ENCODE measurements at places on chromosomes 3 and 15.

DNA sequence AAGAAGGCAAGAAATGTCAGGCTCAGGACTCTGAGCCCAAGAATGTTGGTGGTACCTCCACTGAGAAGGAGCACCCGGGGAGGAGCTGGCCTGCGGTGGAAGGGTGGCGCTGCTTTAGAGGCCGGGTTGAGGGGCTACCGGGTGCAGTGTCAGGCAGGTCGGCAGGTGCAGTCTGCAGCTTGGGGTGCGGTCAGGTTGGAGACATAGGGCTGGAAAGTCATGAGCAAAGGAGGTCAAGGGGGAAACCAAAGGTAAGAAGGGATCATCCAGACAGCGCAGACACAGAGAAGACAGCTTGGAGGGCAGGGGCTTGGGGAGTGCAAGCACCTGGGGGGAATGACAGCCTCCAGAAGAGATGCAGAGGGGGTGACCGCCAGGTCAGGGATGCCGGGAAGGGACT lies 274.4 kb upstream of the LYSMD4 start:
- DNase-seq = no peak

GRCh38 chr3:70631716-70632307 lies 319.4 kb upstream of the MDFIC2 start:
- no peak for DNase-seq

DNA sequence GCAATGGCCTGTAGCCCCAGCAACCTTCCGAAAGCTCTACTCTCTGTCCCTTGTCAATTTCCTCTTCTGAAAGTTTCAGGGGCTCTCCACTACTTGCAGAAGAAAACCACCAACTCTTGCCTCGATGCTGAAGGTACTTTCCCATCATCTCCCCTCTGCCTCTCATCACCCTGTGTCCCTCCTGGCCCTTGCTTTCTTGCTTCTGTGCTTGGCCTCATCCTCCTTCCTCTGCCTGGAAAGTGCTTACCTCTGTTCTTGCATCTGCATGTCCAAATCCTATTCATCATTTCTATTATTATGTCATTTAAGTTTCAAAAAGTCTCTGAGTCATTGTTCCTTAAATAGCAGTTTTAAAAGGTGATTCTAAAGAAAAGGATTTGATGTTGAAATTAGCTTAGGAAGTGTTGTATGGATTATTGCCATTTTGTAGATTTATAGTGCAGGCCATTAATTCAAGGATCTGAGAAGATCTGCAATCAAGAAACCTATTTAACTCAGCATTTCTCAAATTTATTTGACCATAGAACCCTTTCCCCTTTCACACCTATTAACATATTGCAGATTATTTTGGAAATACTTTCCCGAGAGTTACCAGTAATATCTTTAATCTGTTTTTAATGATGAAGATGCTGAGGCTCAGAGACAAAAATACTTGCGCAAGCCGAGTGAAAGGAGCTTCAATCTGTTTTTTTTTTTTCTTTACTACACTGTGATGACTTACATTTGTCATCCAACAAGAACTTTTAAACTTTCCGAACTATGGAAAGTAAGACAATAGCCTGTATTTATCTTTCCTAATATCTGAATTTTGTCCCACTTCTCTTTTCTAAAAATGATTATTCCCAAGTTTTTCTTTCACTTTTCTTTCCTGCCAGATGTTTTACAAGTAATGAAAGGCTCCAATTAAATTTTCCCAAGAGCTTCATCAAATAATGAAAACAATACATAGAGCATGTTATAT lies 22.3 kb upstream of the CFAP161 start:
- DNase-seq = no peak

DNA sequence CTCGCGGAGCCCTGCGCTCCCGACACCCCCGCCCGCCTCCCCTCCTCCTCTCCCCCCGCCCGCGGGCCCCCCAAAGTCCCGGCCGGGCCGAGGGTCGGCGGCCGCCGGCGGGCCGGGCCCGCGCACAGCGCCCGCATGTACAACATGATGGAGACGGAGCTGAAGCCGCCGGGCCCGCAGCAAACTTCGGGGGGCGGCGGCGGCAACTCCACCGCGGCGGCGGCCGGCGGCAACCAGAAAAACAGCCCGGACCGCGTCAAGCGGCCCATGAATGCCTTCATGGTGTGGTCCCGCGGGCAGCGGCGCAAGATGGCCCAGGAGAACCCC lies 464 bp downstream of the SOX2 start:
- no peak for DNase-seq

GRCh38 chr3:64998317-64998716 lies 310.5 kb upstream of the ADAMTS9 start:
- DNase-seq = no peak

DNA sequence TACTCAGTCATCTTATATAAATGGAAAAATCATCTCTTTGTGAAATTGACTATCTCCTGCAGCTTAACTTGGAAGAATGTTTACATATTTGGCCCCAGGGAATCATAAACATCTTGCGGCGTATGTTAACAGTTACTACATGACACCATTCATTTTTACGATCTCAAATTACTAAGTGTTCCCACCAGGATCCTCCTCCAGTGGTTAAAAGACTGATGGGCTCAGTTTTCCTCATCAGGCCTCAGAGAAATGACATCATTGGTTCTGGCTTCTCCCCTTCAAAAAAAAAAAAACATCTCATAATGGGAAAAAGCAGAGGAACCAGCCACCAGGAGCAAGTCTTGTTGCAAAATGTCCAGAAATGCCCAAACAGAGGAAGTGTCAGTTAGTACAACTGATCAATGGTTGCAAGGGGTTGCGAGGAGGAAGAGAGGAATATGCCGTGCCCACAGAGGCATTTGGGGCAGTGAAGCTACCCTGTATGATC lies 70.5 kb upstream of the LIPC start:
- DNase-seq = peak; percentile 69

DNA sequence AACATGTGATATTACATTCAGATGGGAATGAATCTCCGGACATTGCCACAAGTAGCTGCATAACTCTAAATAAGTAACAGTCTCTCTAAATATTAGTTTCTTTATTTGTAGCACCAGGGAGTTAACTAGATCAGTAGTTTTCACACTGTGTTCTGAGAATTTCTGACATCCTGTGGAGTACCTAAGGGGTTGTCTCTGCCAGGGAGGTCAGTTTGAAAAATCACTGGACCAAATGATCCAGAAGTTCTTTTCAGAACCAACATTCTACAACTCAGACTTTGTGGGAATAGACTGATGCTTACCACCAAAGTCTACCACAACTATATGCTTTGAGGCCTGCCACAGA lies 9.0 kb upstream of the ILDR1 start:
- no peak for DNase-seq

DNA sequence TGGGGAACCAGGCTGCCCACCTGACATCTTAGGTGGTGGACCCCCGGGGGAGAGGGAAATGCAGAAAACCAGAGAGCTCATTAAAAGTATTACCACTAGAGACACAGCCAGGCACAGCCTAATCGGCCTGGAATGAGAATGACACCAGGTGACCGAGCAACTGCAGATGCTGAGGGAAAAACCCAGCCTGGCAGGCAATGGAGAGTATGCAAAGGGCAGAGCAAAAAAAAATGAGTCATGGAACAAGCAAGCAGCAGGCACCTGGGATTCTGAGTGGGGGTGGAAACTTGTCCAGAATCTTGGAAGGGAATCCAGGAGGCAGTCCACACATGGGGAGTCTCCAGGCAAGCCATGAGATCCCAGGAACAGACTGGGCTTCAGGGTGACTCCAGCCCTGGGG lies 183.7 kb upstream of the LRRN1 start:
- no peak for DNase-seq

DNA sequence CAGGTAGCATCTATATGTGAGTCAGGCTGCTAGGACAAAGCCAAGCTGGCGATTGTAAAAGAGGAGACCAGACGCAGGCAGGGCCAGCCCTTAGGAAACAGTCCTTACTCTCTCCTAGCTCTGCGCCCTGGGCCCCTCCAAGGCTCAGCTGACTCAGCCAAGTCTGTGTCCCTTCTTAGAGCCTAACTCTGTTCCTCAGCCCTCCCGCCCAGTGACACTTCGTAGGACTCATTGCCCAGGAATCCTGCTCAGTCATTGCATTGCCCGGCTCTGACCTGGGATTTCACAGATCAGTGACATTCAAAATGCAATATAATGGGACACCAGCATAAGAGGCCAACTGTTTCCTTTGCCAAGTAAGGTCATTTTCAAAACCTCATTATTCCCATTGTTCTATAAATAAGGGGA lies 244.2 kb downstream of the TLE3 start:
- DNase-seq = no peak

DNA sequence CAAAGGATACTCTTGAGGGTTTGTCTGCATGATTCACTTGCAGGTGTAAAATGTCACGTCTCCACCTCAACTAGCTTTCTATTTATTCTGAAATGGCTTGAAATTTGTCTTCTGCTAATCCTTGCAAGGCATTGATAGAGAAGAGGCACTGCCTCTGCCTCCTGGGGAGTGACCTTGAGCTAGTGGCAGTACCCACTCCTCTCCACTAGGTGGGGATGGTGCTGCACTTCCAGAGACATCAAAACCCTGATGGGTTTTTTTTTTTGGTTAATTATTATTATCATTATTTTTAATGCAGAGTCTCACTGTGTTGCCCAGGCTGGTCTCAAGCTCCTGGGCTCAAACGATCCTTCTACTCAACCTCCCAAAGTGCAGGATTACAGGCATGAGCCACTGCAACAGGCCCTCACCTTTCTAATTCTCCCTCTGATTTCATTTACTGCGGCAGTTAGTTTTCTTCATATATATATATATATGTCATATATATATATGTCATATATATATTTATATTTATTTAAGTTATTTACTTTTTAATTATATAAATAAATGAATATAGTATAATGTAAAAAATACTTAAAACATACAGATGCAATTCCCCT lies 117.6 kb upstream of the EIF1B start:
- DNase-seq = peak; percentile 71

DNA sequence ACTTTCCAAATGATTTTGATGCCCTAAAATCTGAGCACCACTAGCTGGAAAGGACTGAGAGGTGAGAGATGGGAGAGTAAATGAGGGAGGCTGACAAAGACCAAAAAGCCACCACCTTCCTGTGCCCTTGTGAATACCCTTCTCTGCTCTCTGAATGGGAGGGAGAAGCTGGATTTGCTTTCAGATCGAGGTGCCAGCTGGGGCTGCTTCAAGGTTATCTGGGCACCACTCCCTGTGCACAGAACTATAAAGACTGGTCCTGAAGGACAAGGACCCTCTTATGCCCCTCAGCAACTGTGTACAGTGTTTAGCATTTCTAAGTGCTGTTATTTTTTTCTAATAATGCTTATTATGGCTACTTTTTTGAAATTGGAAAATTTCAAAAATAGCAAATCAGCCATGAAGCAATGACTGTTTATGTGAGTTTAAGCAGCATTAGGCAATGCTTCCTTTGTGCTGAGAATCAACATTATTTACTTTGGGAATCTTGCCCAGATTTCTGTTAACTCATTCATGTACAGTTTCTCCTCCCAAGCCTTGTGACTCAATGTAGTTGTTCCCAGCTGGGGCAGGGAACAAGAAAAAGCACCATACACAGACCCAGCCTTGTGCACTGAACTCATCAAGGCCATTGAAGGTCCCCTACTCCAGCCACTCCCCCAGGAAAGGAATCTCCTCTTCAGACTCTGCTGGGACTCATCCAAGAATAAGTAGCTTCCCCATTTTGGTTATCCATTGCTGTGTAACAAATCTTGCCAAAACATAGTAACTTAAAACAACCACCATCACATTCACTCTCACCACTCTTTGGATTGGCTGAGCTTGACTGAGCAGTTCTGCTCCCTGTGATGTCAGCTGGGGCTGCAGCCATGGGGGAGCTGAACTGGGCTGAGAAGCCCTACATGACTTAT lies 37.3 kb upstream of the CDV3 start:
- DNase-seq = peak; percentile 41

DNA sequence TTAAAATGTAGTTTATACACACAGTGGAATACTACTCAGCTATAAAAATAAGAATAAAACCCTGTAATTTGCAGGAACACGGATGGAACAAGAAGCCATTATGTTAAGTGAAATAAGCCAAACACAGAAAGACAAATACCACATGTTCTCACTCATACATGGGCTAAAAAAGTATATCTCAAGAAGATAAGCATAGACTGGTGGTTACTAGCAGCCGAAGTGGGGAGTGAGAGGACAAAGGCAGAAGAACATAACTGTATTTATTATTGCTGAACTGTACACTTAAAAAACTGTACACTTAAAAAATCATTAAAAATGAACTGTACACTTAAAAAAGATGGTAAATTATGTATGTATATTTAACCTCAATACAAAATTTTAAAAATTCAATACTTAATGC lies 11.0 kb downstream of the UBE3A start:
- DNase-seq = no peak

DNA sequence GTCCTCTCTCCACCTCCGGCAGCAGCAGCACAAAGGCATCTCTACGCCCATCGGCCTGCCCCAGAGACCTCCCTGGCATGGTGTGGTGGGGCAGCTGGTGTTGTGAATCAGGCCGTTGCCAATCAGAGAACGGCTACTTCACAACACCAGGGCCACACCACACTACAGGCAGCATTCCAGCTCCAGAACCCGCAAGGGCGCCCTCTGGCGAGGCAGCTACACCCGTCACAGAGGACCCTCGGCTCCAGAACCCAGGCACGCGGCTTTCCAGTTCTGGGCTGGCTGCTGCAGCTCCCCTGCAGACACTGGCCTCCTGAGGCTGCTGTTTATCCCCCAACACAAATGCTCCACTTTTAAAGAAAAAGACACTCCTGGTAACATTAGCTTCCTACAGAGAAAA lies 127.5 kb upstream of the TOPAZ1 start:
- DNase-seq = peak; percentile 38

- DNase-seq = no peak
Observed at GRCh38 chr3:168539909-168540308, 444.2 kb upstream of the GOLIM4 start.

GRCh38 chr3:155317211-155317610 lies 23.7 kb upstream of the STRIT1 start:
- no peak for DNase-seq

DNA sequence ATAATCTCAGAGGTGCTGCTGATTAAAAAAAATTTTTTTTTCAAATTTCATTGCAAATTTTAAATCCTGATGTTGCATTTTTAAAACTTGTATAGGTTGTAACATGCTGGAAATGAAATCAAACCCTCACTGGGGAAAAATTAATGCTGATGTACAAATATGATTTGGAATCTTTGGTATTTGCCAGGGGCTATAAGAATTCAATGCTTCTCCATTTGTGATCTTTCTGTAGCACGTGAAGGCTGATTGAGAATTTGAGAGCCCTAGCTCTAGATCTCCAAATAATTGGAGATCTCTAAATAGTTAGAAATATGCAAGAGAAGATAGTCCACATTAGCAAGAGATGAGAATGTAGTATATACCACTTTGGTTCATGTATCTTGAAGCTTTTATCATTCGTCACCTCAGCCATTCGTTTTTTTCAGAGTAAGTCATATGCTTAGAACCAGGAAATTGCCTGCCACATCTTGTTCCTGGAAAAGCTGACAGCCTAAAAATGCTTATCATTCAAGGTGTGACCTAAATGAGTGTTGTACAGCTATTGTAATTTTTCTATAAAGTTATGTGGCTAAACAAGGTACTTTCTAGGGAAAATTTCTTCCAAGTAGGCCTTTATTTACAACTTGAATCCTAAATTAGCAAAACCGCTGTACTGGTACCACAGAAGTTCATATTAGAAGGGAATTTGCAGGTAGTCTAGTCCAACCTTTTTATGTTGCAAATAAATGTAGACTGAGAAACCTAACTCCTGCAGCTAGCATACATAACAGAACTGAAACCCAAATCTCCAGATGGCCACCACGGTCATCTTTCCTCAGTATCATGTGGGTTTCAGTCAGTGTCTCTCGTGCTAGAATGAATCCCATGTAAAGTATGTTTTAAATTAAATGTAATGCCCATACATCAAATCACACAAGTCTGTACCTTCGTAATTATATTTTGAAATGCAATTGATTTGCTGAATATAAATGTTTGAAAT lies 48.5 kb downstream of the FNDC3B start:
- peak; percentile 26 for DNase-seq
